ENCODE measurements at places on chromosomes 12 and 14. TPM values are rescaled to one million over a fixed set of nuclear protein-coding genes. Genes with fewer than 3 reads are reported as not detected.

Gene RNASE8
- total RNA-seq, result not detected

GRCh38 chr14:33837943-33838683 lies 112.8 kb downstream of the EGLN3 start:
- no peak for DNase-seq

- no peak for DNase-seq
Measured at GRCh38 chr12:51364001-51364400, 17.5 kb upstream of the CELA1 start.

DNA sequence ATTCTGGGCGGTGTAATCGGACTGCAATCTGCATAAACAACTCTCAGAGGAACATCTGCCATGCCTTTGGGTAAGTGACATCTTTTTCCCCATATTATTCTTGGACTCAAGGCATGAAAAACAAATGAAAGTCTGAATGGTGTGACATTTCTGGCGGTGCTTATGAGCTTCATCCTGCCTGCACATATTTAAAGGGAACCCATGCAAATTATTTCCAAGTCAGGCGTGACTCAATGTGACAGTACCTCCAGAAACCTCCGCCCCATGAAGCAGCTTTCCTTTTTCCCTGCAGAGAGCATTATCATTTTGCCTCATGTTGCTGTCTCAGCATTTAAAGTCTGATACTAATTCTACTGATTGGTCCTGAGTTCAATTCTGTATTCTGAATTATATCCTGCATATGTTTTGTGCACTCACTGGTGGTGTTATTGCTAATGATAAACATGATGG lies 585.4 kb downstream of the SNAPC1 start:
- DNase-seq, result no peak

Gene UTP20
- total RNA-seq, result 15.2 TPM

Gene MMP19
- total RNA-seq, result 39.7 TPM

GRCh38 chr14:70708717-70709570 lies 67.2 kb downstream of the TTC9 start:
- no peak for DNase-seq
